ENCODE measurements at places on chromosomes 12 and 14. TPM values are rescaled to one million over a fixed set of nuclear protein-coding genes. Genes with fewer than 3 reads are reported as not detected.

The MAP3K9 gene
- 4.5 TPM for total RNA-seq

The FGF6 gene
- not detected for total RNA-seq

The KSR2 gene
- 0.57 TPM for total RNA-seq

The DHRS2 gene
- total RNA-seq = 6.4 TPM

The LRRC9 gene
- total RNA-seq = not detected

The HOXC10 gene
- 3.8 TPM for total RNA-seq

The KRT74 gene
- total RNA-seq = not detected

The MARCHF9 gene
- 7.3 TPM for total RNA-seq

The PIWIL1 gene
- total RNA-seq = not detected

The TOGARAM1 gene
- 8.5 TPM for total RNA-seq

The HHIPL1 gene
- total RNA-seq = 0.16 TPM
